ENCODE measurements at places on chromosomes 6 and 20. TPM values are rescaled to one million over a fixed set of nuclear protein-coding genes. Genes with fewer than 3 reads are reported as not detected.

CAGE1 gene
- polyA plus RNA-seq = not detected

ABCC10 gene
- polyA plus RNA-seq = 7.1 TPM

GRCh38 chr20:63783970-63784369 is 44.4 kb downstream of the SLC2A4RG start:
- no peak for DNase-seq

DNA sequence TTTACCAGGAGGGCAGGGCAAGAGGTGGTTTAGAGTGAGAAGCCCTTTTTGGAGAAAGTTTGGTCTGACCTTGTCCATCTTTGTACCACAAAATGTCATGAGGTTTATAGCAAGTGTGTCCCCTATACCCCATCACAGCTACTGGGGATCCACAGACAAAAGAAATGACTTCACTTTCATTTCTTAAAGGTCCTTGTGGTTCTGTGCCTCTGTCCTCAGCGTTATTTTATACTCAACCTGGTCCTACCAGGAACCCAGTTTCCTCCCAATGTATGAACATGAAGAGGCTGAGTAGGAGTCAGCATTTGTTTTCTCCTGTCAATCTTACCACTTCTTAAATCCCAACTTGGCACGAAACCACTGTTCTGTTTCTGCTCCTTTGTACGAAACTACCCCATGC is 157.6 kb downstream of the NFATC2 start:
- DNase-seq = no peak

Data from heart right ventricle (tissue), 16 donors.